CD4-positive, alpha-beta memory T cell (primary cell): ENCODE measurements at places on chromosomes 1 and 21. TPM values are rescaled to one million over a fixed set of nuclear protein-coding genes. Genes with fewer than 3 reads are reported as not detected.
A peak's percentile ranks its signal among the peaks of the same experiment; 100 is the strongest.

The LMX1A gene
- not detected for polyA plus RNA-seq

The AADACL4 gene
- polyA plus RNA-seq, result not detected

The TRABD2B gene
- polyA plus RNA-seq, result not detected

The OR6N1 gene
- polyA plus RNA-seq, result not detected

DNA sequence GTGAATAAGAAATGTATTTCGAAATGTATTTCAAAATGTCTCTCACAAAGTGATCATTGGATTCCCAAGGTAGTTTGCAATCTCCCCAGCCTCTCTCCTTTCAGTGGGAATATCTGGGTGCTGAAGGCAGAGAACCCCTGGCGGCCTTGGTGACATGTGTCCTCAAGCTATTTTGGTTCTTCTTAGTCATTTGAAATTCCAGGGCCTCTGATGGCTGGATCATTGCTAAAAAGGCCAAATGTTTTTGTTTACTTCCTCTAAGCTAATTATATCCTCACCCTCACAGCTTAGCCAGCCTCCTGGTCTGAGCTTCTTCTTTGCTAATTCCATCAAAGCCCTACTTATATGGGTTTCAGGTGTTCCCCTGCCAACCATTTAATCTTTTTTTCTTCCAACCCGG, 71.2 kb downstream of the LRRC40 start:
- no peaks in the 10 kb centered on the region for H3K4me1 ChIP-seq
- H3K27me3 ChIP-seq, result no peaks in the 10 kb centered on the region
- no peak for DNase-seq
- no peak overlapping the region for H3K4me3 ChIP-seq
- no peaks in the 10 kb centered on the region for H3K36me3 ChIP-seq

- H3K36me3 ChIP-seq, result no peaks in the 10 kb centered on the region
- H3K4me1 ChIP-seq, result no peaks in the 10 kb centered on the region
- DNase-seq, result no peak
- H3K27ac ChIP-seq, result no peak overlapping the region
- no peaks in the 10 kb centered on the region for H3K27me3 ChIP-seq
Observed at GRCh38 chr1:154087574-154087973, 67.3 kb downstream of the NUP210L start.

DNA sequence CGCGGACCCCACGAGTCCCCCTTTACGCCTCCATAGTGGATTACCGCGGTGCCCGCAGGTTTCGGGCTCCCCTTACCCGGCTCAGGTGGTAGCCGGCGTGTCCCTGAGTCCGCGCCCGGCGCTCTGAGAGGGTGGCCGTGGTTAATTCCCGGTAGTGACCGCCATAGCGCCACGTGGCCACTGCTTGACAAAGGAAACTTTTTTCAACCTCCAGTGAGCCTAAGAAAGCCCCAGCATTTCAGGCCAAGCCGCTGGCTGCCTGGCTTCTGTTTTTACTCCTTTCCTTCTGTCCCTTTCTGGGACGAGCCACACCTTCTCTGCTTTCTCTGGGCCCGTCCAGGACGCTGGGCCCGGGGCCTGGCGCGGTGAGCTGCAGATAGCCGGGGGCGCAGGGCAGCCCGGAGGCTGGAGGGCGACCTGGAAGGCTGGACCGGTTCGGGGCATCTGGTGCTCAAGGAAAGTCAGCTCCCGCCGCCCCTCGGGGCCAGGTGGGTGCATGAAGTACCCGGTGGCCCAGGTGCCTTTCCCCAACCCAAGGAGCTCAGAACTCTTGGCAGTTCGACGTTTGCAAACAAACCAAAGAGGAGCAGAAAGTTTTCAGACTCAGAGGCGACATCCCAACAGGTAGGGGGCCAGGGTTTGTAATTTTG, 540 bp upstream of the C1orf198 start:
- H3K27ac ChIP-seq, result no peak overlapping the region
- H3K4me3 ChIP-seq, result no peak overlapping the region
- no peaks in the 10 kb centered on the region for H3K36me3 ChIP-seq
- H3K4me1 ChIP-seq, result peaks cover 15% of the 10 kb centered on the region
- H3K27me3 ChIP-seq, result peaks cover 14% of the 10 kb centered on the region
- no peak for DNase-seq

DNA sequence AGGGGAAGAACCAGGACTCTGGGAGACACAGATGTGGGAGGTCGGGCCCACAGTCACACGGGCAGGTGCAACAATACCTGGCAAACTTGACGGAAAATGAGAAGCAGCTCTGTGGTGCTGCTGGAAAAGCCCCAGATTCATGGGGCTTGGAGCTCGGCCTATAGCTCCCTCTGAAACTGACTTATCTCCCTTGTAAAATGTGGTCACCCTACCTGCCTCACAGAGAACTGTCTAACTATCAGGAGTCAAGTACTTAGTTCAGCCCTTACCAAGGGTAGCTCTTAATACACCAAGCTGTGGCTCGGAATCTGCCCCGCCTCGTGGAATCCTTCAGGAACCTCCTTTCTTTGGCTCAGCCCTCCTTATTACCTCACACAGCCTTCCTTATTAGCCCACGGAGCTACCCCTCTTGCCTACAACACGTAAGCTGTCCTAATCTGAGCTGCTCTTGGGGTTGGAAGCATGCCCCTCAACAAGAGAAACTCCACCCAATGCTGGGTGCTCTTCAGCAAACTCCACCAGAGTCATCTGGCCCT, 68.9 kb downstream of the MRPL37 start:
- no peak overlapping the region for H3K4me3 ChIP-seq
- H3K27me3 ChIP-seq, result no peaks in the 10 kb centered on the region
- DNase-seq, result no peak
- peaks cover 3% of the 10 kb centered on the region for H3K4me1 ChIP-seq
- H3K27ac ChIP-seq, result no peak overlapping the region
- no peaks in the 10 kb centered on the region for H3K36me3 ChIP-seq

GRCh38 chr1:178659789-178660208, 65.2 kb upstream of the RALGPS2 start:
- no peak for DNase-seq
- no peaks in the 10 kb centered on the region for H3K4me1 ChIP-seq
- H3K27ac ChIP-seq, result no peak overlapping the region
- no peaks in the 10 kb centered on the region for H3K36me3 ChIP-seq
- no peaks in the 10 kb centered on the region for H3K27me3 ChIP-seq

DNA sequence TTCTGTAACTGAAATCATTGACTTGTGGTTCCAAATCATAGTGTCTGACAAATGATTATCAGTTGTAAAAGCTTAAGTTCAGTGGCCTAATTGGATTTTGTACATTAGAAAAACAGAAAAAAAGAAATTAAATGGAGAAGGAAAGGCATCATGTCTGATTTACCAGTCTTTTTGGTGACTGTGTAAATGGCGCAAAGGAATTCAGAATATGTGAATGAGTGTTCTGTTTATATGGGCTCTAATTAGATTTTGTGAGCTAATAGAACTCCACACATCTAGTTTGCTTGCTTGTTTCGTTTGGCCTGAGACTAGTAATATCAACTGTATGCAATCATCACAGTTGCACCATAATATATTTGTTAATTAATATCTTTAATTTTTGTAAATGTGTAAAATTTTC, 151.7 kb downstream of the PLA2G4A start:
- H3K4me3 ChIP-seq, result no peak overlapping the region
- no peak overlapping the region for H3K27ac ChIP-seq
- no peaks in the 10 kb centered on the region for H3K36me3 ChIP-seq
- H3K27me3 ChIP-seq, result no peaks in the 10 kb centered on the region
- H3K4me1 ChIP-seq, result no peaks in the 10 kb centered on the region

GRCh38 chr1:219460896-219461815, 151.7 kb downstream of the ZC3H11B start:
- H3K27me3 ChIP-seq, result no peaks in the 10 kb centered on the region
- no peaks in the 10 kb centered on the region for H3K36me3 ChIP-seq
- H3K4me1 ChIP-seq, result no peaks in the 10 kb centered on the region
- no peak for DNase-seq
- no peak overlapping the region for H3K27ac ChIP-seq

DNA sequence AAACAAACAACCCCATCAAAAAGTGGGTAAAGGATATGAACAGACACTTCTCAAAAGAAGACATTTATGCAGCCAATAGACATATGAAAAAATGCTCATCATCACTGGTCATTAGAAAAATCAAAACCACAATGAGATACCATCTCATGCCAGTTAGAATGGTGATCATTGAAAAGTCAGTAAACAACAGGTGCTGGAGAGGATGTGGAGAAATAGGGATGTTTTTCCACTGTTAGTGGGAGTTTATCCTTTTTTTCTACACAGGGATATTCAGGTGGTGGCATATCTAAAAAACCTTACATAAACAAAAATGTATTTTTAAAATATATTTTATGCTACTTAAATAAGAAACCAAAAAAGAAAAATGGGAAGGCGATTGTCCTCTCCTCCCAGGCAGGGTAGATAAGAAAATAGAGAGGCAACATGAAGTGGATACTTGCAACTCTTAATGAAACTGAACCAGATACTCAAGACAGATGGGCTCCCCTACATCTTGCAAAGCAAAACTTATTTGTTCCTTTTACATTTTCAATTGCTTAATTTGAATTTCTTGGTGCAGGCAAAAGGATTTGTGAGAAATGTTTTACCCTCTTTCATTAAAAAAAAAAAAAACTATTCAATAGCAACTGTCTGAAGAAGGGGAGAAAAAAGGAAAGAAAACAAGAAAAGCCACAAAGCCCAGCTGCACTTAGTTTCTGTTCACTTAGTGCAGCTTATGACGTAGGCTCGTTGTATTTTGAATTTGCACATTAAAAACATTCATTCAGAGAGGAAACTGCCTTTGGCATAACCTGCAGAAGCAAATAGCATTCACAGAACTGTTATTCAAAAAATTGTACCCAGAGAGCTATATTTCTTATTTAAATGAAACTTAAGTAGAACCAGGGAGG, 36.9 kb upstream of the RGS1 start:
- peak; percentile 66 for DNase-seq
- peaks cover 41% of the 10 kb centered on the region for H3K4me1 ChIP-seq
- no peaks in the 10 kb centered on the region for H3K36me3 ChIP-seq
- no peaks in the 10 kb centered on the region for H3K27me3 ChIP-seq
- H3K4me3 ChIP-seq, result no peak overlapping the region
- H3K27ac ChIP-seq, result peak overlapping the region; percentile 15

- H3K36me3 ChIP-seq, result no peaks in the 10 kb centered on the region
- no peaks in the 10 kb centered on the region for H3K27me3 ChIP-seq
- DNase-seq, result no peak
- no peaks in the 10 kb centered on the region for H3K4me1 ChIP-seq
- H3K27ac ChIP-seq, result no peak overlapping the region
Observed at GRCh38 chr1:177571076-177571475, 398.8 kb downstream of the SEC16B start.

DNA sequence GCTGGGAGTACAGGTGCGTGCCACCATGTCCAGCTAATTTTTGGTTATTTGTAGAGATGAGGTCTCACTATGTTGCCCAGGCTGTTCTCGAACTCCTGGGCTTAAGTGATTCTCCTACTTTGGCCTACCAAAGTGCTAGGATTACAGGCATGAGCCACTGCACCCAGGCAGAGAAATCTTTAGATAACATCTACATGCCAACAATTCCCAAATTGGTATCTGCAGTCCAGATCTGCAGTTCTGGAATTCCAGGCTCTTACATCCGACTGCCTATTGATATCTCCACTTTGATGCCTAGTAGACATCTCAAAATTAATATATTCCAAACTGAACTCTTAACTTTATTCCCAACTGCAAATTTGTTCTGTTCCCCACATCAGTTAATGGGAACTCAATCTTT, 23.3 kb downstream of the INAVA start:
- no peak overlapping the region for H3K4me3 ChIP-seq
- H3K27ac ChIP-seq, result no peak overlapping the region
- H3K36me3 ChIP-seq, result no peaks in the 10 kb centered on the region

- DNase-seq, result no peak
- H3K27me3 ChIP-seq, result no peaks in the 10 kb centered on the region
- no peak overlapping the region for H3K4me3 ChIP-seq
- no peak overlapping the region for H3K27ac ChIP-seq
- H3K4me1 ChIP-seq, result no peaks in the 10 kb centered on the region
Observed at GRCh38 chr1:90347366-90347765, 352.5 kb downstream of the ZNF326 start.

- H3K36me3 ChIP-seq, result no peaks in the 10 kb centered on the region
- no peak overlapping the region for H3K4me3 ChIP-seq
- no peaks in the 10 kb centered on the region for H3K4me1 ChIP-seq
Observed at GRCh38 chr1:214402613-214403083, 121.7 kb downstream of the SMYD2 start.

DNA sequence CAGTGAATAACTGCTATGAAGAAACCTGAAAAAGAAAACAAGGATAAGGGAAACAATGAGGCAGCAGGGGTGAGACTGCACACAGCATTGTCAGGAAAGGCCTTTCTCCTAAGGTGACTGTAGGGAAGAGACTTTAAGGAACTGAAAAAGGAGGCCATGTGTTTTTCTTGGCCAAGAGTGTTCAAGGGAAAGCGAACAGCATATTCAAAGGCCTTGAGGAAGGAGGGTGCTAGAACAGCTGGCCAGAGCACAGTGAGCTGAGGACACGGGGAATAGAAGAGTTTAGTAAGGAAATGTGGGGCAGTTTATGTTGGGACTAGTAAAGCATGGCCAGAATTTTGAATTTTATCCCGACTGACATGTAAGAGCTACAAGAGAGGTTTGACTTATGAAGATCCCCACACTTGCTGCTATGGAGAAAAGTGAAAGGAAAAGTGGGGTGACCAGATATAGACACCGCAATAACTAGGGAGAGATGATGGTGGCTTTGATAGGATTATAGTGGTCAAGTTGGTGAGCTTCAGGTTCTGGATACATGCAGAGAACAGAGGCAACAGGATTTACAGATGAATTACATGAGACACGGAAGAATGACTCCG, 1.4 kb downstream of the RWDD2B start:
- no peaks in the 10 kb centered on the region for H3K36me3 ChIP-seq
- H3K27ac ChIP-seq, result peak overlapping the region; percentile 5
- no peak overlapping the region for H3K4me3 ChIP-seq
- H3K4me1 ChIP-seq, result peaks cover 31% of the 10 kb centered on the region
- H3K27me3 ChIP-seq, result no peaks in the 10 kb centered on the region
- DNase-seq, result no peak
